ENCODE measurements at places on chromosomes 5 and 9.

GRCh38 chr5:39256477-39257235 is 37.3 kb upstream of the FYB1 start:
- no peak for DNase-seq

DNA sequence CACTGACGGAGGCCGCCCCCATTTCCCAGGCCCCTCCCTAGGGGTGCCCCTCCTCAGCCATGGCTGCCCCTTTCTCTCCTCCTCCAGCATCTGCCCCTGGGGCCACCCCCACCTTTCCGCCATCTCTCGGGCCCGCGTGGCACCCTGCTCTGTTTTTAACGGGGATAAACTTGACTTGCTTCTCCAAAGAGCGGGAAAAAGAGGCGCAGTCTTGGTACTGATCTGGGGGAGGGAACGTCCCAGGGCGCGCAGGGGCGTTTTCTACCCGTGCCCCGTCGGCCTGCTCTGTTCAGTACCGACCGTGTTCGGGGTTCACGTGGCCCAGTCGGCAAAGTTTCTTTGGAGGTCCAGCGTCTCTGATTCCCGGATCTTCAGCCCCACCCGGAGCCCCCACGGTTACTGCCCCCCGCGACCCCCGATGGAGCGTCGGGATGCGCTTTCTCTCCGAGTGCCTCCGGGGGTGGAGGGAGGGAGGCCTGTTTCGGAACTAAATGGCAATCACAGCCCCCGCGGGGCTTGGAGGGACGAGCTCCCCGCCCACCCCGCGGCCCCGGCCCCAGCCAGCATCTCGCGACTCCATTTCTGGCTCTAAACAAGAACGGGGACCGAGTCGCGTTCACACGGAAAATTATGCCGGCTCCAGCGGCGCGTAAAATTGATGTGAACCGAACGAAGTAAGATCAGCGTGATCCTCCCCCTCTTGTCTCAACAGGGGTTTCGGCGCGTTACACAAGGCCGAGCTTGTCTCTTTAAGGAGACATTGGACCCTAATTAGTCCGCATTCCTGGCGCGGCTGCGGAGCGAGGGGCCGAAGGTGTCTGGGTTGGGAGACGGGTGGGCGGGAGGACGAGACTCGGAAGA is 1.1 kb upstream of the TLE4 start:
- no peak for DNase-seq

DNA sequence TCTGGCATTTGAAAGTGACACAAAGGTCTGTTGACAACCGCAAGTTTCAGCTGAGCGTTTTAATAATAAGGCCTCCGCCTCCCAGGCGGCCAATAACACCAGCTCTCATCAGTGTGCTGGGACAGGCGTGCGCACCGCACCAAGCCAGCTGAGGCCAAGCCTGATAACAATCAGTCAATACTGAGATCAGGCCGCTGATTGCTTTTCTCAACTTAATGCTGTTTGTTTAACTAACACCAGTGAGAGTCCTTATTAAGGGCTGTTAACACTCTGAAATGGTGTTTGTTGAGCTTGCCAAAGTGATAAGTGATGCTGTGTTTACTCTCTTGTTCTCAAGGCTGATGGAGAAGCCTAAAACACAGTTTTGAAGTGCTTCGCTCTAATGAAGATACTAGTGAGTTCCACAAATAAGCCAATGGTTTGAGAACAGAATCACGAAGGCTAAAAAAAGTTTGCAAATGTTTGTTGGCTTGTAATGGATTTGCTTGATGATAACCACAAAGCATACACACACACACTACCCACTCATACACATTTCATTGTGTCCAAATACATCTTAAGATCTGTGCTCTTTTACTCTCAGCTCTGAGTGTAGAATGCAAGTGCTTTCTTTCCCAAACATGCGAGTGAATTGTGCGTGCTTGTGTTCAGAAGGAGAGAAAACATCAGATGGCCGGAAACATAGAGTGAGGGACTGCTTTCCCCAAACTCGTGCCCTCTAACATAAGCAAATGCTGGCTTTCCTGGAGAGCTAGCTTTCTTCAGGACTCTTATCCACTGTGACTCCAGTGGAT is 330.4 kb upstream of the KLF4 start:
- no peak for DNase-seq

DNA sequence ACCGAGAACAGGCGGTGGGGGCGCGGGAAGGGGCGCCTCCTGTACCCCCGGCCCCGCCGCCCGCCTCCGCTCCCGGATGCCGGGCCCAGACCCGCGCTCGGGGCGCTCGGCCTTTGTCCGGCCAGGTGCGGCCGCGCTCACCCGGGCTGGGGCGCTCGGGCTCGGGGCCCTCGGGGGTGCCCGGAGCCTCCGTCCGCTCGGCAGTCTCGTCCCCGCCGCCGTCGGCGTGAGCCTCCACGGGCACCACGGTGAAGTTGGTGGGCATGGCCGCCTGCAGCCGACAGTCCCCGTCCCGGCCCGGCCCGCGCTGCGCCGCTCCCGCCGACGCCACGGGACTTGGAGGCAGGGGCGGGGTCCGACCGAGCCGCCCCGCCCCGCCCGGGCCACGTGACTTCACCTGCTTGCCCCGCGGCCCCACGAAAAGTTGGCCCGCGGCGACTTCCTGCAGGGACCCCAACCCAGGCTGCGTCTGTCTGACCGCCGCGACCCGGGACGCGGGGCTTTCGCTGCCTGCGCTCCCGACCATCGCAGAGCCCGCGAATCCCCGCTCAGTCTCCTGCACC is at the start of gene SLC12A7:
SLC12A7 (minus strand) TSS at position 337 of the 563 bp plus-strand sequence; CDS start at position 265, 72 bp downstream.
- no peak for DNase-seq

DNA sequence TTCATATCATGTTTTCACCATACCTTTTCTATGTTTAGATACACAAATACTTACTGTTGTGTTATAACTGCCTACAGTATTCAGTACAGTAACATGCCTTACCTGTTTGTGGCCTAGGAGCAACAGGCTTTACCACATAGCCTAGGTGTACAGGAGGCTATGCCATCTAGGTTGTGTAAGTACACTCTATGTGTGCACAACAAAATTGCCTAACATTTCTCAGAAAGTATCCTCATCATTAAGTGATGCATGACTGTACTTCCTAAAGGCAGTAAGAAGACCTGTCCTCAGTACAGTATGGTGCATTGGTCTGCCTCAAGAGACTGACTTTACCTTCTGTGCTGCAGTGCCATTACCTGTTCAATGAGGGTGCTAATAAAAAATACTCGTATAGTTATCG is 7.9 kb downstream of the TXN start:
- DNase-seq, result no peak

DNA sequence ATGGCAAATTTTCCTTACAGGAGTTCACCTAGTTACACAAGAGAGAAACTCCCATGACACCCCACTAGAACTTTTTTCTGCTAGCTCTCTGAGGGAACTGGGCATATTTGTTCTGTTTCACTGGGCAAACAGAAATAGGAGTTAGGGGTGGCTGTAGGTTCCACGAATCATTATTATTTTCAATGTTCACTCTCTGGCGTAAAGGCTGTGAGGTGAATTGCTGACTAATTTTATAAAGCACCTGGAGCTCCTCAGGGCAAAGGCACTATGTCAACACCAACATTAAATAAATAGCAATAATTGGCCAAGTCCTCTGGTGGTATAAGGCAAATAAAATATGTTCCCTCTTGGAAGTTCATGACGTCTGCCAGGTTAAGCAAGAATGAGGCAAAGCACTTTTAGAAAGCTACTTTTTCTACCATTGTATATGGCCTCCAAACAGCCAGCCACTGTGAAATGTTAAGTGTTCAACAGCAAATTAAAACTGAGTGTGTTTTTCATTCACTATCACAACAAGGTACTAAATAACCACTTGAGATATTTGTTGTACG is 344.6 kb downstream of the PDE4D start:
- DNase-seq, result no peak

DNA sequence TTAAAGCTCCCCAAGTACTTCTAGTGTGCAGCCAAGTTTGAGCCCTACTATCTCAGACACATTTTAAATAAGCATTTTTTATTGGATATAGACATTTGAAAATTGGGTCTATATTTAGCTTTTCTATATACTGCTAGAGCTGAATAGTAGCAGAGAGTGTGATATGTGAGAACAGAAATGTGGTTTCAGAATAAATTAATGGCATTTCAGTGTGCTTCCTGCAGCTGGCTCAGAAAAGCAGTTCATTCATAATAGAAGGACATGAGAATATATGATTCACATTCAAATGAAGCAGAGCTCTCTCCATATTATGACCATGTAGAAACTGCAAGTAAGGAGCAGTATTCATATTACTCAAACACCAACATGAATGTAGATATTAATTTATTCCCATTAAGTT is 464.0 kb downstream of the PTPRD start:
- DNase-seq, result no peak

- no peak for DNase-seq
These were observed 79.8 kb upstream of the MAMDC2 start for GRCh38 chr9:69963803-69964202.

DNA sequence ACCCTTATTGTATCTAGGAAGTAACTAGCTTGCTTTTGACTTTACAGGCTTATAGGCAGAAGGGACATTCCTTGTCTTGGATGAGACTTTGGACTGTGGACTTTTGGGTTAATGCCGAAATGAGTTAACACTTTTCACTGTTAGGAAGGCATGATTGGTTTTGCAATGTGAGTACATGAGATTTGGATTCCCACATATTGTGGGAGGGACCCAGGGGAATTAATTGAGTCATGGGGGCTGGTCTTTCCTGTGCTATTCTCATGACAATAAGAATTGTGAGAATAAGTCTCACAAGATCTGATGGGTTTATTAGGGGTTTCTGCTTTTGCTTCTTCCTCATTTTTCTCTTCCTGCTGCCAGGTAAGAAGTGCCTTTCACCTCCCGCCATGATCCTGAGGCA is 417.5 kb downstream of the HINT1 start:
- no peak for DNase-seq

DNA sequence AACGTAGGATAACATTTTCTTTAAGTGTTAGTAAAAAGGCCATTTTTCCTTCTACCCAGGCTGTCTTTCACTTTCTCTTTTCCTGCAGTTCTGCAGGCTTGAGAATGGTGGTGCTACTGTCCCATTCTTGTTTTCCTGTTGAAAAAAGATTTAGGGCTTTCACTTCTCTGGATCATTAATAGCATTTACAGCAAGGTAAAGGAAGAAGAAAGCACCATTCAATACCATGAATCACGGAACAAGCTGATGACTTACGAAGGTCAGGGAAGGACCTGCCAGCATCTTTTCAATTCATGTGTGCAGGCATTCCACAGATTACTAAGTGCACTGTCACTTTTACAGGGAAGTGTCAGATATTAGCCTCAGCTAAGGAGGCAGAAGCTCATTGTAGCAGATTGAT is 292.8 kb downstream of the YTHDC2 start:
- no peak for DNase-seq

DNA sequence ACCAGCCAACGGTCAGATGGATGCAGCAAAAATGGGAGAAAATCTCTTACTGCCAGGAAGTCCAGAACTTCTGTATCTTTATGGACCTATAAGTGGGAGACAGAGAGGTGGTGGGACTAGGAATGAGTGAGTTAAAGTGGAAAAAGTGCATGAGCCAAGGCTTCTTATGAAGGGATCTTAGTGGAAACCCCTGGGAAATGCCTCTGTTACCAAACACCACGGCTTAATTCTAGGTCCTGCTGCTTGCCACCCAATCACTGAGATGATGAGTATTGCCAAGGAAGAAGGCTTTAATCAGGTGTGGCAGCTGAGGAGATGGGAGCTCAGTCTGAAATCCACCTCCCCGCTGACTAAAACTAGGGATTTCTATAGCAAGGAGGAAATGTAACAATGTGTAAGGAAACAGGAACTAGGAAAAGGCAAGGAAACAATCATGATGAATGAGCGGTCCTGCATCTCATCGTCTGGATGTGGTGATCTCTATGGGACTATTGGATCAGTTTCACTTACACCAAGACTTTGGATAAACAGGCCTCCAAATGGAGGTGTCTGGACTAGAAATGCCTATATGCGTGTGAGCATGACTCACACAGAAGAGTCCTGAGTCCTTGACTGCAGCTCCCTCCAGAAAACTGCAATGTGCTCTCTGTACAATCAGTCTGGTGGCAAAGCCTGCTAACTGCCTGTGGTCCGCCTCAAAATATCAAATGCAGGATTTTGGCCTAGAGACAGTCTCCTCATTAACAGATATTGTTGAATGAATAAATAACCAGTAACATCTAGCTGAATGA is 98.2 kb upstream of the PRR16 start:
- no peak for DNase-seq

DNA sequence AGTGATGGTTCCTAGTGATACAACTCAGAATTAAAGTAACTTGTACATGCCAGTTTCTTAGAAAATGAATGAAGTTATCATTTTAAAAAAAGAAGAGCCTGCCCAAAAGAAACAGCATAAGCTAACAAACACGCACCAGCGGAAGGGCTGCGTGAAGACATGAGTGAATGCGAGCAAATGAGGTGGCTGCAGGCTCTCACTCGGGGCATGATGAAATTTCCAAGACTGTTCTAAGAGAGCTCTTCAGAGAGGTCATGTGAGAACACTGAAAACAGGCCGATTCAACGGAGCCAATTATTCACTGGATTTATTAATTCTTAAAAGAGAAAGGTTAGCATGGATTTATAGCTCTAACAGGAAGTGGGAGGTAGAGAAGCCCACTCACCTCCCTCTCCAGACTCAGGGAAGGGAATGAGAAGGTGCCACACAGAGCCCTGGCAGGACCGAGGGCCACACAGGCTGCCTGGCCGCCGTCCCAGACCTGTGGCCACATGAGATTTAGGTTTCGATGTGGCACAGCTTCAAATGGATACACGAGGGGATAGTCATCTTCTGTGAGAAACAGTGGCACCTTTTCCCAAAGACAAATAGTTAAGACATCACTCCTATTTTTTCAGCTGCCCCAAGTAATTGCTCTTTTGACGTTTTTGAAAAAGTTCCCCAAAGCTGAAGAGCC is 55.5 kb downstream of the HABP4 start:
- DNase-seq, result no peak
